ENCODE measurements at places on chromosomes 5 and 9.

GRCh38 chr5:149837680-149838269 lies 106.8 kb downstream of the PDE6A start:
- DNase-seq, result peak; percentile 41

- no peak for DNase-seq
Measured at GRCh38 chr9:22201256-22201655, 192.2 kb upstream of the CDKN2B start.

- no peak for DNase-seq
Measured at GRCh38 chr9:98899408-98900056, 44.2 kb upstream of the COL15A1 start.

- DNase-seq, result no peak
Measured at GRCh38 chr5:52870448-52870847, 82.7 kb downstream of the ITGA1 start.

- DNase-seq, result no peak
Measured at GRCh38 chr9:86860006-86860405, 87.3 kb downstream of the GAS1 start.

Measured in H1 (cell line).